Tibial nerve (tissue), 4 donors: ENCODE measurements at places on chromosomes 12 and 14. TPM values are rescaled to one million over a fixed set of nuclear protein-coding genes. Genes with fewer than 3 reads are reported as not detected.

- no peak for DNase-seq
These were observed 691.0 kb upstream of the SEL1L start for GRCh38 chr14:82224610-82225009.

GRCh38 chr12:47767216-47767724 lies 5.8 kb upstream of the SLC48A1 start:
- no peak for DNase-seq

DNA sequence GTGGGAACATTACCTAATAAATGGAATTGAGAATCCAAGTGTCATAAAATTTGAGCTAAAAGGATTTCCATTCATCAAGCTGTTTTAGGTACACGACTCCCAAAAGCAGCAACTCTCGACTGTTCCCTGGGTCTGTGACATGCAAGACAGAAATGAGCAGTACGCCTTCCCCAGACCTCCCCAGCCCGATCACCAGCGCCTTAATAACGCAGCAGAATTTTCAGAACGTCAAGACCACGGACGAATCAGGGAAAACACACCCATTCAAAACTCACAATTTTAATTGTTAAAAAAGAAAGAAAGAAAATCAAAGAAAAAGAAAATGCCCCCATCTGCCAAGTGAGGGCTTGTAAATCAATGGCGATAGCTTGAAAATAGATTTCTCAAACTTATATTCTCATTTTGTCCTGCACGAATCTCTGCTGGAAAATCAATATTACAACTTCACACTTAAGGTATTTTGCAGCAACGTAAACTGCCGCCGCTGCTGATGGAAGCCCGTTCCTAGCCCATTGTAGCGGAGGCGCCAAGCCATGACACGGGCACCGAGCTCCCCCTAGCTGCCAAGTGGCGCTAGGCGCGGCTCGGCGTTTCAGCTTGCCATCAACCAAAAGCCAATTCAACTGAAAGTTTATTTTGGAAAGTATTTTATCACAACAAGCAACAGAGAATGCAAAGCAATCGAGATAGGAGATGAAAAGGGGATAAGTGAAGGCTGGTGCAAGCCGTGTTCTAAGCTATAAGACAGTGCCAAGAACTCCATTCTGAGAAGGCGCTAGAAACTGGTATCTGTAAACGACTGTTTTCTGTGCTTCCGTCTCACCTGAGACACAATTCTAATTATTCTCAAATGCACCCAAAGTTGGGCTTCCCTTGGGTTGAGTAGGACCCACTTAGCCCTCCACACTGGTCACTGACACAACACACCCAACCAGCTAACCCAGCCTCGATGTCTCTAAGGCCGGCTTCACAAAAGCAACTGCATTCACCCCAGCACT lies 5.5 kb downstream of the BCL11B start:
- DNase-seq: peak; percentile 59

DNA sequence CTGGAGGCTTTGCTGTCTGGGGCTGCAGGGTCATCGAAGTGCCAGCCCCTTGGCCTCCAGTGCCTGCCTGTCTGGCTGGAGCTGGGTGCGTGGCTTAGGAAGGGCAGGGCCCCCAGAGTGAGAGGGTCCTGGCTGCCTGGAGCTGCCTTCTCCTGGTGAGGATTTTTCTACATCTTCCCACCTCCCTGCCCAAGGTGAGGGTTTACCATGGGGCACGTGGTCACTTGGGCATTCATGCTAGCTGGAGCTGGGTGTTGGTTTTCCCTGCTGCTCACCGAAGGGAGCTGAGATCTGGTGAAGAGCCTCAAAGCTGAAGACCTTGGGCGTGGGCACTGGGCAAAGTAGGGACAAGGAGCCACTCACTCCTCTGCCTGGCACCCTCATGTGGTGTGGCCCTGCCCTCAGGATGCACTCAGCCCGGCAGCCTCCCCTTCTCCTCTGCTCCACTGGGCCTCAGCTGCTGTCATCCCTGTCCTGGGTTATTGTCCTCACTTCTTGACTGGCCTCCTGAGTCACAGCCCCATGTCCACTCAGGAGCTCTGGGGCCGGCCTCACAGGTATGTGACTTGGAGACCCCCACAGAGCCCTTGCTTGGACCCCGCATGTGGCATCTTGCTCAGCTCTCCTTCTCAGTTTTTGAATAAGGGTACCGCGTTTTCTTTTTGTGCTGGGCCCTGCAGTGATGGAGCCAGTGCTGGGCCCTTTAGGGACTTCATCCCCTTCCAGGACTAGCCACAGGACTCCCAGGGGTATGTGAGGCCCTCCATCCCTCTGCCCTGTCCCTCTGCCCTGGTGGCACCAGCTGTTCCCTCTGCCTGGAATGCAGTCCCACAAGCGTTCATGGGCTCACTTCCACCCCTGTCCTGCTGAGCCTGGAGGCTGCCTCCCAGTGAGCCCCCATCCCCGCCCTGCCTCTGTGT lies 1.6 kb downstream of the CEP170B start:
- DNase-seq: no peak

- peak; percentile 87 for DNase-seq
These were observed 5.1 kb downstream of the CISTR start for GRCh38 chr12:53746592-53747092.

GRCh38 chr12:54298904-54299303 lies 1.9 kb downstream of the NFE2 start:
- DNase-seq: no peak

DNA sequence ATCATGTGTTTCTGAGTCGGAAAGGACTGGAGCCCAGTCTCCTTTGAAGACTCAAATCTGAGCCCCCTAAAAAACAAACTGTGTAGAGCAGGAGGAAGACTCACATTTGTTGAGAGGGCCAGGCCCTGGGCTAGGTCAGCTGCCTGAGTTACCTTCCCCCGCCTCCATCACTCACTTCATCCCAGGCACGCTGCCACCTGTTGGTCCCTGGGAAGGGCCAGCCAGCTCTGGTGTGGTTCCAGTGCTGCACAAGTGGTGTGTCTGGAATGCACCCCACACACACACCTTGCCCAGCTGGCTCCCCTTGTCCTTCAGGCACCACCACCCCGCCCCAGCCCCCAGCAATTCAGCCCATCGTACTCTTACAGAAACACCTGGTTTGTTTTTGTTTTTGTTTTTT lies 9.0 kb downstream of the MVK start:
- no peak for DNase-seq

GRCh38 chr12:120639771-120640721 lies at the start of gene CABP1:
TSS of gene CABP1 (plus strand) at chr12:120640626. CDS start at chr12:120640686, 60 bp downstream.
- no peak for DNase-seq

Gene ZDHHC17
- total RNA-seq: 56.7 TPM
